Erythroblast (primary cell): ENCODE measurements at places on chromosomes 5 and 9.

DNA sequence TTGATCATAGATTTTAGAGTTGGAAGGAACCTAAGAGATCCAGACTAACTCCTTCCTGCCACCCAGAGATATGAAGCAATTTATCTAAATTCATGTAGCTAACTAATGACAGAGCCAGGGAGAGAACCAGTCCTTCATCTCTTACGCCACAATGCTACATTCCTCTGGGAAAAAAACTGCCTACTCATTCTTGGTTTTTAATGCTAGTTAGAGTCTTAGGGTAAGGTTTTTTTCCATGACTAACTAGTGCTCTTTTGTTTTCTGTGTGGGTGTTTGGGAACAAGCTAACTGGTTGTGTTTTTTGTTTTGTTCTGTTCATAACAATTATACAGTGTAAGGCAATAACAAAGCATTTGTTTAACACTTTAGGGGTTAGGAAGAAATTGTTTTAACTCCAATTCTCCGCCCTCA is 52.4 kb downstream of the SLC44A1 start:
- DNase-seq: peak; percentile 70

DNA sequence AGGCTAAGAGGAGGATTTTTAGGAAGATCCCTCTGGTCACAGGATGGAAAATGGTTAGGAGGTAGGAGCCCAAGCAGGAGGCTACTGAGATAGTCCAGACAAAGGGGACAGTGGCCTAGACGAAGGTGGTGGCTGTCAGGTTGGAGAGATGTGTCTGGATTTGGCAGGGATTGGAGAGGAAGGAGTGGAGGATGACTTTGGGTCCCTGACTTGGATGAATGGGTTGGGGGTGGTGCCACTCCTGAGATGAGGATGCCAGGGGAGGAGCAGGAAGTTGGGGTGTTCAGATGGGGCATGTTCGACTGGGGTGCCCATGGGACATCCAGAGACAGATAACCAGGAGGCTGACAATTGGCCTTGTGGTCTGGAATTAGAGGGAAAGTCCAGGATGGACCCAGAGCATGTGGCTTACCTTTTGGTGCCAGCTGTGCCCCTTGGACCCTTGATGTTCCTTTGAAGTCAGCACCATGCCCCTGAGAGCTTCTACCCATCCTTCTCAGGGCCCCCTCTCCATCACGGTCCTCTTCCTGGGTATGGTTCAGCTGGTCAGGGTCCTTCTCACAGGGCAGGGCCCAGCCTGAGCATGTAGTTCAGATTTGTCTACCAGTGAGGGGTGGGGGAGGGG is 15.1 kb upstream of the IGFBPL1 start:
- no peak for DNase-seq

- DNase-seq: peak; percentile 50
Measured at GRCh38 chr9:69157751-69158466, 16.2 kb upstream of the TJP2 start.

DNA sequence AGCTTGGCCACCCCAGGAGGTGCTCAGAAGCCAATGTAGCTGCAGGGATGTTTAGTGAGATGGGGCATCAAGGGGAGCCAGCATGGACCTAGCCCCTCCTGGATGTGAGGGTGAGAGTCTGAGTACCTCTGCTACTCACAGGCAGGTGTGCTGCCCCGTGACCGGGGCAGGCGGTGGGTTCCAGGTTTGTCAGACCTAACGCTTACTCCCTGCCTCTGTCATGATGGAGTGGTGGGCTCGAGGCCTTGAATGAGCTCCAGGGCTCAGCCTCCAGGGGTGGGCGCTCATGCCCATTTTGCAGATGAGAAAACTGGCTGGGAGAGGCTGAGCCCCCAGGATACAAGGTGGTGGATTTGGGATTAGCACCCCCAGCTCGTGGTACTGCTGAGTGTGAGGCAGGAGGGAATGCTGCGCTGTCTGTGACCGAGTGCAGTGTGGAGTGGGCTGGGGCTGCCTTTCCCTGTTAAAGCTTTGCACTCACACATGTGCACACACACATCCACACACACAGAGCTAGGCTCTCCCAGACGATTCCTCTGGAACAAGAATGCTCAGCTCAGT is 1.5 kb downstream of the RXRA start:
- peak; percentile 51 for DNase-seq

DNA sequence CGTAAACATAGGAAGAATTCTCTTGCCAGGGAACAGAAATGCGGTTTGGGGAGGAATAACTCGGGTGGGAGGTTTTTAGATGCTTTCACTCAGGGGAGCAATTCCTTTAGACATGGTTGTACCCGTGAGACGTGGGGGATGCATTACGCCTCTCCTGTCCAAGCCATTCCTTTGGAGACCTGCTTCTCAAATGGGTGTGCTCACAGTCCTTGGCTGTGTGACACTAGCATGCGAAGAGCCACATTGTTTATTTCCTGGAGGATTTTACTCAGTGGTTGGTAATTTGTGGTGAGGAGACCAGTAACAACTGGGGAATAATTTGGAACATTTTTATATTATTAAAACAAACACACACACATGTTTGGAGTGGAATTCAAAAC is 18.5 kb downstream of the COL15A1 start:
- no peak for DNase-seq

DNA sequence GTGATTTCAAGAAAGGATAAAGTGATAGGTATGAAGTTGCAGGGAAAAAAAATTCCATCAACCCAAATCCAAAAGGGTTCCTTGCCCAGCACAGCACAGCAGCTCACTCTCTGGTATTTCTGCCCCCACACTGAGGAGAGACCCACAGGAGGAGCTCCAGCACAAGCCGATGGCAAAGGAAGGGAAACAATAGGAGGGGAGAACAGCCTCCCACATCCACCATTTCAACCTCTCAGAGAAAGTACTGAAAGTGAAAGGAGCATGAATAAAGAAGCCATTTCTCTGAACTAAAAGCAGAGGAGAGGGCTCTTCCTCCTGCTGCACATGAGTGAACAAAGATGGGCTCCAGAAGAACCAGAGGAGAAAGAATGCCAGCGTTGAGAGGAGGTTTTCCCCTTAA is 54.9 kb upstream of the ZSWIM6 start:
- no peak for DNase-seq

GRCh38 chr5:146116361-146116760 is 11.0 kb upstream of the PLAC8L1 start:
- no peak for DNase-seq

DNA sequence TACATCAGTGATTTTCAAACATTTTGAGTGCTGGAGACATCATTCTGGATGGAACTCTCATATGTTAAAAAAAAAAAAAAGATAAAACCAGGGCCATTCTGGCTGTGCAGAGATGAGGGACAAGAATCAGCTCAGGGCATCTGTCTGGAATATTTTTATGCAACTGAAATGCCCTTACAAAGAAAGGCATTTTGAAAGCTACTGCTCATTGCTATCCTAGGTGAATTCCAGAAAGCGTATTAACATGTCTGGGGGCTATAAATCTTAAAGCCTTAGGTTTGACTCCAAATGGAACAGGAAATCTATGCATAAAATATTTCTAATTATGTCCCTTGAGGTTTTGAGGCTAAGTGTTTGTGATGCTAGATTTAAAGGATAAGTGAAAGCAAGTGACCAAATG is 14.9 kb upstream of the PCSK1 start:
- no peak for DNase-seq

GRCh38 chr5:40082313-40082712 is 597.4 kb upstream of the PTGER4 start:
- DNase-seq: no peak

- no peak for DNase-seq
Measured at GRCh38 chr9:99606957-99607356, 214.7 kb upstream of the NR4A3 start.

- DNase-seq: no peak
Measured at GRCh38 chr9:16384993-16385392, 485.5 kb downstream of the BNC2 start.

- DNase-seq: no peak
Measured at GRCh38 chr9:95005278-95006143, 279.0 kb downstream of the AOPEP start.

- no peak for DNase-seq
Measured at GRCh38 chr9:88979021-88979420, 12.2 kb upstream of the S1PR3 start.

DNA sequence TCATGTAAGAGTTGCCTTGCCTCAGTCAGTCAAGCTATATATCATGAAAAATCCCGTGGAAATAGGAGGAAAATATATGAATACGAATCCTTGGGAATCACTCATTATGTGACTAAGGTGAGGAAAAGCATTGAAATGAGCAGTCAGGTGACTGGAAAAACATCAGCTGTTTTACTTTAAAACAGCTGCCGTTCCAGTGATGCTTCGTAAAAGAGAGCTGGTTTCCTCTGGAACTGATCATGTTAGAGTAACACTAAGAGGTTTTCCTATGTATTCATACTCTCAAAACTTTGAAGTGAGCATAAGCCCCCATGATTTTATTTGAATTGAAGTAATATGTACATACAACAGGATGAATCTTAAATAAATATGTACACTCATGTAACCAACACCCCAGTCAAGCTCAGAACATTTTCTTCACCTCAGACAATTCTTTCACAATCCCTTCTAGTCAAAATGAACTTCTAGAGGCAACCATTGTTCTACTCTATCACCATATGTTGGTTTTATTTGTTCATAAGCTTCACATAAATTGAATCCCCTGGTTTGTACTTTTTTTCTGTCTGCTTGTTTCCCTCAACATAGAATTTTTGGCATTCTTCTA is 107.7 kb downstream of the SLC25A46 start:
- no peak for DNase-seq

GRCh38 chr5:38060354-38060753 is 198.0 kb upstream of the EGFLAM start:
- DNase-seq: no peak

- DNase-seq: no peak
Measured at GRCh38 chr5:52867809-52868208, 80.1 kb downstream of the ITGA1 start.

GRCh38 chr5:177491429-177491945 is 5.9 kb downstream of the PDLIM7 start:
- DNase-seq: peak; percentile 85

DNA sequence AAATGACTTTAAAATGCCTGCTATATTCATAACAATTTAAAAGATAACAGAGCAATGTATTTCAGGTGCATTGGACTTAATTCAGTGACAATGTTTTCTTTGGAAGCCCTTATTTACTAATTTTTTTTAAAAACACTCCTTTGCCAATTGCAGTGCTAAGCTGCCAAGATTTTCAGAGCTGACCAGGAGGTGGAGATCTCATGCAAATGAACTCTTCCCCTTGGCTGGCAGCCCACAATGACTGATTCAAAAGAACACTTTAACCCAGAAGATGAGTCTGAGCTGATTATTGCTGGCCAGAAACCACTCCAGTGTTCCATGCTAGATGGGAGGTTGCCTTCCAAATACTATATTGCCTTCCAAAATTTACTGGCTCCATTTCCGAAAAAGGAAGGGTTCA is 128.3 kb upstream of the CCNH start:
- peak; percentile 13 for DNase-seq

DNA sequence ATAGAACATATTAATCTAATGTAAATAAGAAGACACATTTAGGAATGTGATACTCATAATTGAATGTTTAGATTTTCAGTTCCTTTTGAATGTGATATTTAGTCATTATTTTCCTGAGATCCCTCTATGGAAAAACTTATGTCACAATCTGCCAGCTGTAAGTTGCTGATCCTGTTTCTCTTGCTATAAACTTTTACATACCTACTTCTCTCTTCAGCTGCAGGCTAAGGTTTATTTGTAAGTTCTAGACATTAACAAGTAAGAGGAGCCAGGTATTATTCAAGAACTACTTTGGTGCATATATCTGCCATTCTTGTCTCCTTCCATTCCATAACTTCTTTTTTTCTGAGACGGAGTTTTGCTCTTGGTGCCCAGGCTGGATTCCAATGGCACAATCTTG is 462.4 kb downstream of the PRR16 start:
- DNase-seq: no peak

DNA sequence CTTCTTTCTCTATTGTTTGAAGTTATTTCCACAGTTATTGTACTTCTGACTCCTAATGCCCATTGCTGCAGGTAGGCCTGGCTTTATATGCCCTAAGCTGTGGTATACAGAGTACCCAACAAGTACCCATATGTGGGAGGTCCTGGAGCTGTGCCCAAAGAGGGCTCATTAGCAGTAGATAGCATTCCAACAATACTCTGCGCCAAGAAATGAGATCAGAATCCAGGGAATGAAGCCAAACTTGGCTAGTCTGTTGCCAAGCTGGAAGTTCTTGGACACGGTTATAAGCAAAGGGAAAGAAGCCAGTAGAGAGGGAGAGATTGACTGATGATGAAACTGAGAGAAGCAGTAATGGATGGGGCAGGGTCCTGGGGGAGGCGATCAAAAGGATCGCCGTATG is 29.7 kb upstream of the FAM169A start:
- no peak for DNase-seq

DNA sequence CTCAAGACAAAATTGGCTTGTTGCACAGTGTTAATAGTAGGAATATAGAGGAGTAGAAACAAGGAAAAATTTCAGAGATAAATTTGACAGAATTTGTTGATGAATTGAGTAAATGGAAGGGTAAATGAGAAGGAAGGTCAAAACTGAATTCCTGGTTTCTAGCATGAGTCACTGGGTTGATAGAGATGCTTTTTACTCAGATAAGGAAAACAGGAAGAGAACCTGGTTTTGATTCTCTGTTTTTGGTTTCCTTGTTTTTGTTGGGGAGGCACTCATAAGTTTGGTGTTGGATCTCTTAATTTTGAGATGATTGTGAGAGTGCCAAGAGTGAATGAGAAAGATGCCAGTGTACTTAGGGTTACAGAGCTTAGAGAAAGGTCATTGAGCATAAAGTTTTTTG is 7.1 kb downstream of the LRRC70 start:
- DNase-seq: no peak

DNA sequence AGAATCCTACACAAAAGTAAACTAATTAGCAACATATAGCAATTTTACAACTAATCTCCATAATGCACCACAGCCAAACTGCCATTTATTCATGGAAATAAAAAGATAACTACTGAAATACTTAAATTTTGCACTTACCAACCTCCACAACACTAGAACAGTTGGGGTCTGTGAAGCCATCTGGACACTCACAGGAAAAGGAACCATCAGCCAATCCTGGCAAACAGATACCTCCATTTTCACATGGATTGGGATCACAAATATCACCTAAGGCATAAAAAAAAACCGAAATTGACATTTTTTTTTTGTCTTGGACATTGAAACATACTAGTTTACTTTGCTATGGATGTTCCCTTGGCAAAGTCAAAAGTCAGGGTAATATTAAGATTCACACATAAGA is 130.7 kb downstream of the EDIL3 start:
- no peak for DNase-seq

GRCh38 chr5:82735160-82735789 is 341.9 kb downstream of the TMEM167A start:
- no peak for DNase-seq

DNA sequence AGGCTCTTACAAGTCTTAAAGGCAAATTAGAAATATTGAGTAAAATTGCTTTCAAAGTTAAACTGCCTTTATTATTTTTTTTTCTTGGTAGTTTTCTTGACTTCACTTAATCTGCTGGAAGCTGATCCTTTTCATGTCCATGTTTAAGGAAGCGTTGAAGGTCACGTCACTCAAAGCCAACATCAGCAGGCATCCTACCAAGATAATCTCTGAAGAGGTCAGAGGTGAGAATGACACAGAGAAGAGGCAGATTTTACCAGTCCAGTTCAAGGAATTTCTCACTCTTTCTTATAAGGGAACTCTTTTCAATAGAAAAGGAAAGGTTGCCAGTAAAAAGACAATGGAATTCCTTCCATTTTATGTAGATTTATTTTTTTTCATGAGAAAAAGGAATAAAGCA is 259.8 kb downstream of the ANXA1 start:
- DNase-seq: no peak

GRCh38 chr9:109310486-109310901 is 10.4 kb downstream of the EPB41L4B start:
- no peak for DNase-seq

GRCh38 chr9:135037521-135038250 is 49.8 kb upstream of the OLFM1 start:
- DNase-seq: no peak
